ENCODE measurements at places on chromosomes 11 and 22.

DNA sequence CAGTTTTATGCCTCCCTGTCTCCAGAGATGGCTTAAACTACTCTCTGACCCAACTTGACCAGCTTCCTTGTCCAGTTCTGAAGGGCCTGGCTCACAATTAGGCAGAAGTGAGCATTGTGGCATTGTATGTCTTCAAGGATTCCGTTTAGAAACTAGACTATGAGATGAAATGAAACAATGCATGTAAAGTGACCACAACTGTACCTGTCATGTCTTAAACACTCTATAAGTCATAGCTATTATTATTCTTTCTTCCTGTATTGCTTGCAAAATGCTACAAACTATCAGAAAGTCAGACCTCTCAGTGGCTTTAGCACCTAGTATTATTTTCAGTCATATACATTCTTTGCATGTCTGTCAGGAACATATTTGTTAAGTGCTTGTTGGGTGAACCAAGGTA, 127.9 kb upstream of the MTMR2 start:
- no peak for DNase-seq

DNA sequence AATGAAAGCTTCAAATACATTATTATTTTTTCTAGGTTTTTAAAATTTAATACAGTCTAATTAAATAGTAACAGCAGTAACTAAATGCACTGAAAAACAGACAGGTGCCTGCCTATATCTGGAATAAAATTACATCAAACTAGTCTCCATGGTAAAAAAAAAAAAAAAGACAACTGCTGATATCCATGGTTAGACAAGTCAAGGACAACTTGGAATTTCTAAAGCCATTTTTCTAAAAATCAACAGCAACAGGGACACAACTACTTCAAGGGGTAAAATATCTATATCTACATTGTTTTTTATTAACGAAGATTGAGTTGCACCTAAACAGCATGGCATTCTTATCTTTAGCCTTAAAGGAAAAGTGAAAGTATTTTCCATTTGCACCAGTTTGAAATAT, 74.7 kb upstream of the VPREB1 start:
- DNase-seq: no peak

DNA sequence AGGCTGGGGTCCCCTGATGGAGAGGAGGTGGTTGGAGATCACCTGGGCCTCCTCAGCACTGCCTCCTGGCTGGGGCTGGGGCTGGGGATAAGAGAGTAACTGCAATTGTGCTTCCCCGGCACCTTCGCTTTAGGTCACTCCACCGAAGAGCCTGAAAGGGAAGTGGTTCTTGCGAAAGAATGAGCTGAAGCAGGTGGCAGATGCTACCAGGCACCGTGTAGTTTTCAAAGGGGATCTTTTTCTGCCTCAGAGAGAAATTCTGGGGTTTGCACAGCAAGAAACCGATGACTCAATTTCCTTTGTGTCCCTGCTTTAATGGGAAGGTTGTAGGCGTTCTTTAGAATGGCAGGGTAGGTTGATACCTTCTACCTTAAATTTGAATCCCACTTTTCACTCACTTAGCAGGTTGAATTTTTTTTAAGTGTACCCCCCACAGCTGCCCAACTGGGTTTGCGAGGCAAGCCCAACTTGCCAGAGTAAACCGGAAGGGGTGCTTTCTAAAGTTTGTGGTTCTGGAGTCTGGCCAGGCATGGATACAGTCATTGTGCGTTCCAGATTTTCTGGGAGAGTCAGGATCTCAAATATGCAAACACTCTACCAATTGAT, 5.3 kb downstream of the CD44 start:
- peak; percentile 83 for DNase-seq

- DNase-seq: no peak
Observed at GRCh38 chr11:86136538-86136937, 67.7 kb upstream of the PICALM start.

- no peak for DNase-seq
Observed at GRCh38 chr11:41308286-41308685, 151.2 kb downstream of the LRRC4C start.

DNA sequence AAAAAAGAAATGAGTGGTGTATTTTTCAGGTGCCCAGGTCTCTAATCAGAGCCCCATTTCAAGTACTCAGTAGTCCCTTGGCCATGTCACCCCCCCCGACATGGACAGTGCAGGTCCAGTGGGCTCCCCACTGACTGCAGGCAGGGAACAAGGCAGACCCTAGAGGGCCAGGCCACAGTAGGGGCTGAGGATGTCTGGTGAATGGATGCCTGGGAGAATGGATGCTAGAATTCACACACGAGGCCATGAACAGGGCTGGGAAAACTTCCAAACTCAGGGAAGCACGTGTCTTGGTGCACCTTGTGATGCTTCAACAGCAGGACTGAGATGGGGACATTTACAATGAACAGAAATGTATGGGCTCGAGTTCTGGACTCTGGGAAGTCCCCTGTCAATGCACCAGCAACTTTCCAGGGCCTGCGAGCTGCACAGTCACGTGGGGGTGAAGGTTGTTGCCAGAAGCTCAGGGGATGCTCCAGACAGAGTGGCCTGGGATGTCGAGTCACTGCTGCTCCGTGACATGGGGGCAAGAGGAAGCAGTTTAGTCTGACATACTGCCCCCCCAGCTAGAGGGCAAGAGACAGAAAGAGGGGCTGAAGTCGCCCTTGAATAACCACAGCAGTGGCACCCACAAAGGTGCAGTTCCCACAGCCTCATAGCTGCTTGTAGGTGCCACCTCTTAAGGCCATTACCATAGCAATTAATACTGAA, 3.1 kb downstream of the APOBEC3G start:
- peak; percentile 72 for DNase-seq

DNA sequence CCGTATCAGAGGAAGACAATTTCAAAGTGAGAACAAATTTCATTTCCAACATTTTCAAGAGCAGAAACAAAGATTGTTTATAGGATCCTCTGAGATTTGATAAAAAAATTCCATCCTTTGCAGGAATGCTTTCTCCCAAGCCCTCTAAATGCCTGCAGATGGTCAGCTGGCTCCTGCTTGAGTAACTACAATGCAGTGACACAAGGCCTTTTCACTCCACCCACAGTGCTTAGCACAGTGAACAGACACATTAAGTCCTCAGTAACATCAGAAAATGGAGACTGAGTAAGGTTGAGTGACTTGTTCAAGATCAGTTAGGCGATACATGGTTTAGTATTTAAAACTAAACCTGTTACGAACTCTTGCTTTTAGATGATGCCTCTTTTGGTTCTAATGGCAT, 527.1 kb upstream of the CCDC90B start:
- no peak for DNase-seq

GRCh38 chr11:67571443-67571842, 12.2 kb upstream of the GSTP1 start:
- no peak for DNase-seq

GRCh38 chr11:134170177-134170918, 53.4 kb downstream of the NCAPD3 start:
- DNase-seq: no peak

GRCh38 chr11:59573216-59573615, 42.4 kb downstream of the OSBP start:
- no peak for DNase-seq

GRCh38 chr11:130908770-130909625, 7.3 kb downstream of the SNX19 start:
- DNase-seq: no peak

- DNase-seq: no peak
Observed at GRCh38 chr22:43537019-43537585, 125.3 kb downstream of the MPPED1 start.

DNA sequence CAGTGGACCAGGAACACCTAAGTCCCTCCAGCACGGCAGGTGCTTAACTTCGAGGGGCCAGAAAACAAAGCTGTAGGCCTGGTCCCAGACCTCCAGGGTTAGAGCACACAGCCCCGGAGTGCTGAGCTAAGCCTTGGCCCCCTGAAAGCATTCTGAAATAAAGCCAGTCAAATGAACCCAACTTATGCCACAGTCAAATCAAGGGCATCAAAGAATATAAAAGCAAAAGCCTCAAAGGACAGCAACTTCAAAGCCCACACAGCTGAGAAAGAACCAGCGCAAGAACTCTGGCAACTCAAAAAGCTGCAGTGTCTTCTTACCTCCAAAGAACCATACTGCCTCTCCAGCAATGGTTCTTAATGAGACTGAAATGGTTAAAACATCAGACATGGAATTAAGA, 39.1 kb downstream of the TMEM123 start:
- DNase-seq: peak; percentile 15

DNA sequence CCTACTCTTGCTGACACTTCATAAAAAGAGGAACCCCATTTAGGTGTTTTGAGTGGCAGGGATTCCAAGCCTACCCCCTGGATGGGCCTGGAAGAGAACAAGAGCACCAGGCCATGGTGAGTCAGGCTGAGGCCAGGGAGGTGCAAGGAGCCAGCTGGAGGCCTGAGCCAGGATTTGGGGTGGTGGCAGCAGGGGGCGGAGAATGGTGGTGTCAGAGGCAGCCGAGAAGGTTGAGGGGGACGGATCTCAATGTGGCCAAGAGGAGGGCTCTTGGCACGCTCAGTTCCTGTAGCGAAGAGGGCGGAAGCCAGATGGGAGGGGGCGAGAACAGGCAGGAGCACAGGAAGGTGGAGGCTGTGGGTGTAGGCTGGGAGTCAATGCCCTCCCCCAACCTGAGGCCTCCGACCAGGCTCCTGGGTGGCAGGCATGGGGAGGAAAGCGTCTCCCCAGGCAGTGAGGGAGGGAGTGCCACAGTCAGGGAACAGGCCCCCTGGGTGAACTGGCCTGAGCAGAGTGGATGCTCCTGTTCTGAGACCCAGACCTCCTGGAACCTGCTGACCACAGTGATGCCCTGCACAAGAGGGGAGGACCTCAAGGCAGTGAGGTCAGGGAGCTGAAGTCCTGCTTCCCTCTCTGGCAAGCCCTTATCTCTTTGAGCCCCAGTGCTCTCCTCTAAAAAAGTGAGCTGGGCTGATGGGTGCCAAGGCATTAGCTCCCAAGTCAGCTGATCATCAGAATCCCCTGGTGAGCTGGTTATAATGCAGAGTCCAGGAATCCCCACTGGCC, 13.9 kb downstream of the RTN4RL2 start:
- no peak for DNase-seq

DNA sequence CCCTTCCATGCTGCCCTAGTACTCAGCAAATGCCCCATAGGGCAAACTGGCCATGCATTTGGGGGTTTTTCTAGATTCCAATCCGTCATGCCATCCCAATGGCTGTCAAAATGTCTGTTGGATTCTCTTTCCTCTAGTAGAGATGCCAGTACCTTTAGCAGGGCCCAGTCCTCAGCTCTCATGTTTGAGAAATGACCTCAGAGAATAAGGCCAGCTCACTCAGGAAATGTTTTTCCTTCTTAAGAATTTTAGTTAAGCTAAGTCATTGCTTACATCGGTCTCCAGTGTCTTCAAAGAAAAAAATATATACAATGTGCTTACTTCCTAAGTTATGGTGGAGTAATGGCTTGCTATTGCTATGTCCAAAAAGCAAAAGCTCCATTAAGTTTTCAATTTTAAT, 14.1 kb upstream of the ALKBH3 start:
- no peak for DNase-seq

GRCh38 chr11:69465236-69466000, 16.0 kb upstream of the LINC01488 start:
- no peak for DNase-seq

DNA sequence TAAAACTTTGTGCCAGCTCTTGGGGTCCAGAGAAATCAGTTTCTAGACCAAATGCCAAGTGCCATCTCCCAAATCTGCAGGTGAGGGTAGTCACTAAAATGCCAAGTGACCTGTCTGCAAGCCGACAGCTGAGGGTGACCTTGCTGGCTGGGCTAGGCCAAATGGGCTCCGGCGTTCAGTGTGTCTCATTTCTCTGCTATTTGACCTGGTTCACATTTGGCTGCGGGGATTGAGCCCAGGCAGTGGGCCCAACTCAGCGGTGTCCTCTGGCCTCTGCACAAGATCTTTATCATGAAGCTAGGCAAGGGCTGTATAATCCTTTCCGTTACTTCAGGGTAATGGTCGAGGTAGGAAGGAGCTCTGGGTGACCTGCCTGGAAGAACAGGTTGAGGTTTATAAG, 87.5 kb downstream of the SNX19 start:
- DNase-seq: no peak

DNA sequence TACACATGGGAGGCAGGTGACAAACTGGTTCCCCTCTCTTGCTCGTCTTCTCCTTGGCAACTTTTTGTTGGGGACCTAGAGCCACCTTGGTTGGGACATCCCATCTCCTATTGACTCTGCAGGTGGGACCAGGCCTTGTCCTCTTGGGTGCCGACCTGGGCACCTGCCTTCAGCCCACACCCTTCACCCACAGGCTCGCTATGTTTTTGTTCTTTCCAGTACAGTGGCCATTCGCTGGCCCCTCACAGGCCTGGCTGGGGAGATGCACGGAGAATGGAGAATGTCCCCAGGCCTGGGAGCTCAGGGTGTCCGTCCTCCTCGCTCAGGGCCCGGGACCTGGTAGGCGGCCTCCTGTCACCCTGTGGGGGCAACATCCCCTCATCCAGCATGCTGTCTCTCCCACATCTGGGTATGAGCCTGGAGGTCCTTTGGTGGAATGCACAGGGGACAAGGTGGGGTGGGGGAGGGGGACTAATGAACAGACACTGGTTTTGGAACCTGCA, 14.9 kb upstream of the OMP start:
- no peak for DNase-seq

DNA sequence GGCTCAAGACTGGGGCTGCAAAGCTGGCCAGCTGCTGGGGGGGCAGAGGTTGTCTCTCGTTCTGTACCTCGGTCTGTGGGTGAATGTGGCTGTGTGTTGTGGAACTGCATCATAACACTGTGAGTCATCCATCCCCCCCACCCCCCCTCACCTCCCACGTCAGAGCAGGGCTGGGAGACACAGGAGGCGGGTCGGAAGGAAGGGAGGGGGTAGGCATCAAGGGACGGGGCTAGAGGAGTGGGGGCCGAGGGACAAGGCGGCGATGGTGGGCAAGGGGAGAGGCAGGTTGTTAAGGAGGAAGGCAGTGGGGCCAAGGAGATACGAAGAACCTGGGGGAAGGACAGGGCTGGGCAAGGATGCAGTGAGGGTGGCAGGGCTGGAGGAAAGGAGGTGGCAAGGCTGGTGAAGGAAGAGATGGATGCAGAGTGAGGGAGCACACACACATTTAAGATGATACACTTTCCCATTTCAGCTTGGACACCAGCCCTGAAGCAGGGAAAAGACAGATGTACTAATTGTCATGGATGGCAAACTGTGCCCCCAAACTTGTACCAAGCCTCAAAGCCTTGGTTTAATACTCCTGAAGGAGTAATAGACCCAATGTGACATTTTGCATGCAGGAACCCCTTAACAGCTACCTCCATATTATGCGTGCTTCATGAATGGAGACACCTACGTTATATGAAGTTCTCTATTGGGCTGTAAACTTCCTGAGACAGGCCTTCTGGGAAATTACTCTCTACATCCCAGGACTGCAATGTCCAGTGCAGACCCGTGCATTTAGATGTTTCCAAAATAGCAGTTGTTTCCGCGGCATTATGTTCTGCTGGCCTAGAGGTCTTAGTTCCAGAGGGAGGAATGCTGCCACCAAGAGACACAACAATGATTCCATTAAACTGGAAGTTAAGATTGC, at the start of gene YPEL4:
Gene YPEL4, minus strand, starts transcription at position 87 of the 913 bp plus-strand sequence. CDS start 2,805 bp downstream, outside the sequence.
- DNase-seq: peak; percentile 78

DNA sequence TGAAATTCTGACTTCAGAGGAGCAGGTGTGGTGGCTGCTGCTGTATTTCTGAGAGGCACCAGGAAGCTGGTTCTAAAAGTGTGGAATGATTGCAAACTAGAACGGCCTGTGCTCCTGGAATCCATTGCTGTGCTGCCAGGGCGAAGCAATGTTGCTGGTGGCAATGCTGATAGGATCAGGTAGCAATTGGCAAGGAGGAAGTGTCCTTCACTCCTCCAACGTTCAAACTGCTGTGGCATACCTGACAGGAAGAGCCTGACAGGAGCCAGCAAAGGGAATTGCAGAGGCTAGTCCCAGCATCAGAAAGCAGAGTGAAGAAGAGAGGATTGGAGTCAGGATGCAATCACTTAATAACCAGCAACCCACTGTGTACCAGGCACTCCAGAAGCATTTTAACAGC, 118.2 kb downstream of the FAR1 start:
- DNase-seq: no peak
